ENCODE measurements at places on chromosomes 13 and 19.

DNA sequence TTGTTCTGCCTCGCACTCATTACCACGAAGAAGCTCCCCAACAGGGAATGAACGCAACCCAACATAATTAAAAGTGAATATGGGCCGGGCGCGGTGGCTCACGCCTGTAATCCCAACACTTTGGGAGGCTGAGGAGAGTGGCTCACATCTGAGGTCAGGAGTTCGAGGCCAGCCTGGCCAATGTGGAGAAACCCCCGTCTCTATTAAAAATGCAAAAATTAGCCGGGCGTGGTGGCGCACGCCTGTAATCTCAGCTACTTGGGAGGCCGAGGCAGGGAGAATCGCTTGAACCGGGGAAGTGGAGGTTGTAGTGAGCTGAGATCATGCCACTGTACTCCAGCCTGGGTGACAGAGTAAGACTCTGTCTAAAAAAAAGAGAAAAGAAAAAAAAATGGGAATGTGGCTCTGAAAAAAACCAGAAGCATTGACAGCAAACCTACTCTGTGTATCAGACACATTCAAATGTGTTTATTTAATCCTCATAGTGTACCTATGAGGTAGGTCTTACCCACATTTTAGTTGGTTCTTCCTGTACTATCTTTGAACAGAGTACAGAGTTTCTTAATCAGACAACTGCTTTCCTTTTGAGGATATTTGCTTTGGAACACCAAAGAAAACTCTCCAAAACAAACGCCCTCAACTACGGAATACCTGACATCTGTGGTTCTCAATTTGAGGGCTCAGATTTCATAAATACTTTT, 70.0 kb downstream of the NUFIP1 start:
- DNase-seq = no peak

DNA sequence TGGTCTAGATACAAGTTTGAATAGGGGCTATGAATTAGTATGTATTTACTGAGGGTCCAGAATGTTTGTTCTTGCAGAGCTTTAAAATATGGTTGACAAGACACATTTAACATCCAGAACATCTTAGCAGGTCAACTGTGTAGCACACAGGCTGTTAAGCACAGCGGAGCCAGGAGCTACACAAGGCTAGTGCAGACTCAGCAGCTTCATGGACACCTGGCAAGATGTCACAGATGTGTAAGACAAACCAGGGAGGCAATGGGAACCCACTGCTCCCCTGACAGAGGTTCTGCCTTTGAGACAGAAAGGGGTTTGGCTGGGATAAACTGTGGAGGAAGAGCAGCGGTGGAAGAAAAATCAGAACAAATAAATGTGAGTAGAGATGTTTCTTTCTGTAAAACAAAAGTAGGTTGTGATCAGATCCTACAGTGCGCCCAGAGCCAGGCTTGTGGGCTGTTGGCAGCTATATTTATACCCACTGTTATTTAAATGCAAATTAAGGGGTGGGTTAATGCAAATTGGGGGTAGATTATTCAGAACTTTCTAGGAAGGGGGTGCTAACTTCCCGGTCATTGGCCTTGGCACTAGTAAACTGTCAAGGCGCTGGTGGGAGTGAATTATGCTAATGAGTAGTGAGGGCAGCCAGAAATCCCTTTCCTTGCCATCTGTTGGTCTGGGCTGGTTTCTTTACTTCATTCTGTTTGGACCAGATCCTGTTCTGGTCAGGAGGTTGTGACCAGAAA, 33.0 kb downstream of the MIPEP start:
- no peak for DNase-seq

GRCh38 chr19:8610041-8610935, at the start of gene ADAMTS10:
ADAMTS10 (minus strand) TSS chr19:8610715; CDS start chr19:8605710, 5,005 bp downstream.
- peak; percentile 70 for DNase-seq

DNA sequence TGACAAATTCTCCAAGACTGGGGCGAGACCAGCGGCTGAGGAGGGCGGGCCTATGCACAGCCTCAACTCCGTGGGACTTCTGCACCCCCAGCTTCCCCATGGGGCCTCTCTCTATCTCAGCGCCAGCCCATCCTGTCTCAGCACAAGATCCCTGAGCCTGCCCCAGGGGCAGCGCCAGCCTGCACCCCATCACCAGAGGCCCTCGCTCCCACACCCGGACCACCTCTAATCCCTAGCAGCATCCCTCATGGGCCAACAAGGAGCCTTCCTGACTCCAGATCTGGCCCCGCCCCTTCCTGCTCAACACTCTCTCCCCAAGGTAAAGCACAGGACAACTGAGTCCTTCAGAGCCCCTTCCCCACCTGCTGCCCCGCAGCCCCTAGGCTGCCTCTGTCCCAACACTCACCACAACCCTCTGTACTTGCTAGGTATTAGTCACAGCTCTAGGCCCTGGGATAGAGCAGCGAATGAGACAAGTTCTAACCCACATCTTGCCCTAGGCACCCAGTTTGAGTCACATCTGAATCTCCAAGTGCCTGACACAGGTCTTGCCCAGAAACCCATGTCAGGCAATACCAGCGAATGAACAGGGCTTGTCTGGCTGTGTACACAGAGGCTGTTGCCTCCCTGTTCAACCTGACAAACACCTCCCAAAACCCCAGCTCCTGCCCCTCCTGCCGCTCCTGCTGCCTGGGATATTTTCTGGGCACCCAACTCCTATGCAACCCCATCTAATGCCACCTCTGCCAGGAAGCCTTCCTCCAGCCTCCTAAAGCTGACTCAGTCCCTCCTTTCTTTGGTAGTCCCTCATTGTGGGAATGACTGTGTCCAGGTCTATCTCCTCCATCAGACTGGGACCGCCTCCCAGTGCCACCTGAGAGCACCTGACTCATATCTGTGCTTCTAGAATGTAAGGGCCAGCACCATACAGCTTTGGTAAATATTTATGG, 18.6 kb downstream of the GRIK5 start:
- no peak for DNase-seq

DNA sequence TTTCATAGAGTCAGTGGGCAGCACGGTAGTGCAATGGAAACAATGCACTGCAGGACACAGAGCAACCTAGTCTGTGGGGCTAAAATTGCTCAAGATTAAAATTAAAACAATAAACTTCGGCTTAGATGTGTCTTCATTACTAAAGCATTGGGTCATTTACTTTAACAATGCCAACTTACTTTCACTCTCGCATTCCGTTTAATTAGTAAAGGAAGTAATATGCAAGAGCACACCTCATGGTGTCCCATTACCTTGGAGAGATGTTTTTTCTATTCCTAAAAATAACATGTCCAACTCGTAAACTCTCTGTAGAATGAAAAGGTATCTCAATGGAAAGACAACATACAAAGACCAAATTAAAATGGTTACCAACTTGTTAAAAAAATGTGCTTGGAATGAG, 738.4 kb downstream of the PCDH17 start:
- DNase-seq = no peak

DNA sequence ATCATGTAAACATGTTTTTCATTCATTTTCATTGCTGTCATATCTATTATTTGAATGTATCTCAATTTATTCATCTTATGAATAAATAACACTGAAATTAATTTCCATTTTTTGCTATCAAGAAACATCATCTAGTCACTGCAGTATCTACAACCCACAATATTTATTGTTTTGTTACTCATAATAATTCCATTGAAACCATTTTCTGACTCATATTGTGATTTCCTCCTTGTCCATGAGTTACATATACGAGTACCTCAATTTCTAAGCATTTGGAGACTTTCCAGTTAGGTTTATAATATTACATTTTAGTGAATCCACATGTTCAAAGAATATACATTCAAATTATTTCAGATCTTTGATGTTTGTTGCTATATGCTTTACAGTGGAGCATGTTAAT, 1524.0 kb downstream of the SLITRK1 start:
- no peak for DNase-seq

DNA sequence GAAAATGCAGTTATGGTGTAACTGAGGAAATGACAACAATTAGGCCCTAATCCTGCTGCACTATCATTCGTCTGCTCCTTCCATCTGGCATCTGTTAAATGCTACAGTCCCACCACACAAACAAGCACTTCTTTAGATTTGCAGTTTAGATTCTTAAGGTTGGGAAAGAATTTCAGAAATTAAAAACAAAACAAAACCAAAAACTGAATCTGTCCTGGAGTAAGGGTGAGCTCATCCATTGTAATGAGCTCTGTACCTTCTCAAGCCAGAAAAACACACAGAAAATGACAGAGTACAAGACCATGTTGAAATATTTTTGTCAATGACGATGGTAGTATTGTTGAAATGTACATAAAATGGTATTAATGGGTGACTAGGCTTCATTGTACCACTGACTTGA, 28.3 kb downstream of the SMAD9 start:
- no peak for DNase-seq

- DNase-seq = no peak
Observed at GRCh38 chr19:19050731-19051130, 13.1 kb upstream of the SLC25A42 start.

GRCh38 chr13:80374901-80375300, 34.0 kb upstream of the SPRY2 start:
- DNase-seq = no peak

DNA sequence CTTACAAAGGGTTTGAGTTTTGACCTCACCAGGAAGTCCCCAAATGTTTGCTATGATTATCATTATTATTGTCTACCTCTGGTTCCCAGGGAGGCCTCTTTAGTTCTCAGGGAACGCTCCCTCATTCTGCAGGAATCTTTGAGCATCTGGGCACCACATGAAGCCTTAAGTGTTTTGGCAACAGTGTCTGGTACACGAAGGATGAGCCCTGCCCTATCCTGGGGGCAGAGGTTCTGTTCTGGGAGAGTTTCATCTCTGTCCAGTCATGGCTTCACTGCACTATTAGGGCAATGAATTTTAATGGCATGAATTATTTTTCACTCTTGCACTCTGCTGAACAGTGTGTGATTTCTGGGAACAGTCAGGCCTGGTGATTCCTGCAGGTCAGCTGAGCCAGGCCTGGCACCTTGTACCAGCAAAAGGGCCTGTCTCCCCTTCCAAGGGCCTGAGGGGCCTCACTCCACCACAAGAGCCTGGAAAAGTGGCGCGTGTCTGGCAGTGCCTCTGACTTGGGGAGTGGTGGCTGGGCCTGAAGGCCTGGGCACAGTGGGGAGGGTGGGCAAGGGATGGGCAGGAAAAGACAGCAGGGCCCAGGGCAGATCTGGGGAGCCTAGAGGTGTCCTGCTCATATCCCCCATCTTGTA, 4.6 kb downstream of the FAM187B start:
- DNase-seq = no peak

- DNase-seq = no peak
Observed at GRCh38 chr19:53957448-53958167, 5.1 kb upstream of the CACNG8 start.

GRCh38 chr19:35931874-35932202, 4.3 kb upstream of the LRFN3 start:
- DNase-seq = no peak

DNA sequence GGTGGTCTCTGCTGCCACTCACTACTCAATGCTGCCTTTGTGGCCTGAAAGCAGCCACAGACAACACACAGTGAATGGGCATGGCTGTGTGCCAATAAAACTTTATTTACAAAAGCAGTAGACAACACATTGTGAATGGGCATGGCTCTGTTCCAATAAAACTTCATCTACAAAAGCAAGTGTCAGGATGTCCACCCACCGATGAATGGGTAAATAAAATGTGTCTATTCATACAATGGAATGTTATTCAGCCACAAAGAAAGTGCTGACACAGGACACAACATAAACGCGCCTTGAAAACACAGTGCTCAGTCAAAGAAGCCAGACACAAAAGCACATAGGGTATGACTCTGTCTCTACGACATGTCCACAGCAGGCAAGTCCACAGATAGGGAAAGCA, 20.1 kb downstream of the ZSCAN5A start:
- DNase-seq = no peak

DNA sequence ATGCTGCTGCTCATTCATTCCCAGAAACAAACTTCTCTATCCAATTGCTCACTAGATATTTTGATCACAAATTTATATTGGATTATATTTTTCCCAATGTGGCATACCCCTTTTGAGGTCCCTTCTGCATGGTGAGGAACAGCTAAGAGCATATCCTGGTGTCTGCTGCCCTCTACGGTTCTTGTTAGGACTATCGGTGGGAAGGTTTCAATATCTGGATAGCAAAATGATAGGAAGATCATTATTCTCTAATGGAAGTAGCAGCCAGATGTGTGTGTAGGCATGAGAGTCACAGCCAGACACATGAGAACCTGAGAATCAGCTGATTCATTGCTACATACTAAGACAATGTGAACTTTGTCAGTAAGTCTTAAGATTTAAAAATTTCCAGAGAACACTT, 1422.4 kb upstream of the MIR17HG start:
- peak; percentile 10 for DNase-seq

- DNase-seq = no peak
Observed at GRCh38 chr19:1088416-1089010, 6.7 kb downstream of the POLR2E start.

DNA sequence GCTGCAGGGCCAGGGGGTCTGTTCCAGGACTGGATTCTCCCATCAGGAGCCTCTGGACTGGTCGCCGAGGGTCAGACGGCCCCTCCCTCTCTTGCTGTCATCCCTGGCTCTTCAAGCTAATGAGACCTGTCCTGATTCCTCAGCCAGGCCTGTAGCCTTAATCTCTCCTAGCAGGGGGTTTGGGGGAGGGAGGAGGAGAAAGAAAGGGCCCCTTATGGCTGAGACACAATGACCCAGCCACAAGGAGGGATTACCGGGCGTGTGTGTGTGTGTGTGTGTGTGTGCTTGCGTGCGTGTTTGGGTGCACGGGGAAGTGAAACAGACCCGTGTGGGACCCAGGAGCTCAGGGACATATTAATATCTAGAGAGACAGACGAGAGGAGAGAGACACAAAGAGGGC, 1.9 kb upstream of the CRX start:
- DNase-seq = no peak

DNA sequence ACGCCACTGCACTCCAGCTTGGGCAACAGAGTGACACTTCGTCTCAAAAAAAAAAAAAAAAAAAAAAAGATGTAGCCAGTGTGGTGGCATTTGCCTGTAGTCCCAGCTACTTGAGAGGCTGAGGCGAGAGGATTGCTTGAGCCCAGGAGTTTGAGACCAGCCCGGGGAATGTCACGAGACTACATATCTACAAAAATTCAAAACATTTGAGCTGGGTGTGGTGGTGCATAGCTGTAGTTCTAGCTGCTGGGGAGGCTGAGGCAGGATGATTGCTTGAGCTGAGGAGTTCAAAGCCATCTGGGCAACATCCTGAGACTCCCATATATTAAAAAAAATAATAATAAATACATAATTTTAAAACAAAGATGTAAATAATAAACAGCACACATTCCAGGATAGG, 46.6 kb downstream of the SMARCA4 start:
- DNase-seq = no peak

GRCh38 chr13:40149611-40150274, 494.3 kb downstream of the COG6 start:
- no peak for DNase-seq

- no peak for DNase-seq
Observed at GRCh38 chr13:81058916-81059290, 718.0 kb upstream of the SPRY2 start.

GRCh38 chr19:47813304-47813994, 8.3 kb upstream of the CRX start:
- peak; percentile 37 for DNase-seq

- DNase-seq = no peak
Observed at GRCh38 chr13:50161052-50161451, 145.8 kb downstream of the KCNRG start.

Data from left renal cortex interstitium (tissue), 4 donors.